ENCODE measurements at places on chromosomes 1 and 21. TPM values are rescaled to one million over a fixed set of nuclear protein-coding genes. Genes with fewer than 3 reads are reported as not detected.
A peak's percentile ranks its signal among the peaks of the same experiment; 100 is the strongest.

DNA sequence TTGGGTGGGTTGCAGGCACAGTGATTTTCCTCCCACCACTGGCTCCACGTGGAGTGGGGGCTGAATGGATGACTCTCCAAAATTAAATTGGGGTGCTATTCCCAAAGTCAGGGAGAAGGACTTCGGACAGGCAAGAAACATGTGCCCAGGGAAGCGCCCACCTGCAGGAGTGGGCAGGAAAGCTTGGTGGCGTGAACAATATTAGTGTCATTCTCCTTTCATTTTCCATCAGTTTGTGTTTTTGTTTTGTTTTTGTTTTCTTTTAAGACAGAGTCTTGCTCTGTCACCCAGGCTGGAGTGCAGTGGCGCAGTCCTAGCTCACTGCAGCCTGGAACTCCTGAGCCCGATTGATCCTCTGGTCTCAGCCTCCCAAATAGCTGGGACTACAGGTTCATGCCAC lies 30.1 kb downstream of the TOMM20 start:
- H3K27ac ChIP-seq, result no peak overlapping the region
- DNase-seq, result no peak
- H3K4me1 ChIP-seq, result no peaks in the 10 kb centered on the region
- H3K36me3 ChIP-seq, result no peaks in the 10 kb centered on the region
- no peak overlapping the region for H3K4me3 ChIP-seq

GRCh38 chr1:7373251-7373650 lies 397.8 kb upstream of the VAMP3 start:
- H3K4me3 ChIP-seq, result no peak overlapping the region
- no peak for DNase-seq
- H3K4me1 ChIP-seq, result peaks cover 22% of the 10 kb centered on the region
- H3K36me3 ChIP-seq, result no peaks in the 10 kb centered on the region
- no peaks in the 10 kb centered on the region for H3K27me3 ChIP-seq

DNA sequence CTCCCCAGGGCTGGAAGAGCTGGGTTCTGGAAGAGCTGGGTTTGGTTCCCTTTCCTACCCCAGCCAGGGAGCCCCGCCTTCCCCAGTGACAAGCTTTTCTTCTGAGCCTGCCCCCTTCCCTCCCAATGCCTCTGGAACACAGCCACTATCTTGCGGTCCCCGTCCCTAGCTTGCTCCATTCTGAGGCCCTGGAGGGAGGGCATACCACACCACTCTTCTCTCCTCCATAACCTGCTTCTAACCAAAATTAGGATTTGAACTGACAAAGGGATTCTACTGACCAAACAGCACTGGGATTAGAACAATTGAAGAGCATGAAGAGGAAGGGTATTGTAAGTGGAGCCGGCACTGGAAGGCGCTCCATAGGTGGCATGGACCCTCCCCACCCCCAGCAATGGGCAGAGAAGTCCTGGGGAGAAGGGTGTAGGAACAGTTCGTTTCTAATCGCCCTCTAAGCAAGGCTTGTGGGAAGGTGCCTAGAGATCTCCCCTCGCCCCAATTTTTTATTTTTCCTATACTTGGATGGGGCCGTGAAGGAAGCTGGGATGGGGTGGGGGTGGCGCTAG lies 690 bp downstream of the C1orf216 start:
- DNase-seq, result peak; percentile 41
- H3K27me3 ChIP-seq, result peaks cover 9% of the 10 kb centered on the region
- H3K4me3 ChIP-seq, result peak overlapping the region; percentile 64
- no peak overlapping the region for H3K27ac ChIP-seq

- DNase-seq, result no peak
- H3K4me1 ChIP-seq, result no peaks in the 10 kb centered on the region
- H3K4me3 ChIP-seq, result no peak overlapping the region
Measured at GRCh38 chr1:154129391-154129970, 25.4 kb downstream of the NUP210L start.

GRCh38 chr1:229141271-229141670 lies 129.6 kb upstream of the RAB4A start:
- peaks cover 7% of the 10 kb centered on the region for H3K4me1 ChIP-seq
- no peak overlapping the region for H3K27ac ChIP-seq
- no peaks in the 10 kb centered on the region for H3K27me3 ChIP-seq
- H3K4me3 ChIP-seq, result no peak overlapping the region
- H3K36me3 ChIP-seq, result no peaks in the 10 kb centered on the region

GRCh38 chr1:40710581-40711315 lies 19.2 kb downstream of the NFYC start:
- H3K36me3 ChIP-seq, result no peaks in the 10 kb centered on the region
- H3K4me3 ChIP-seq, result peak overlapping the region; percentile 75
- no peak overlapping the region for H3K27ac ChIP-seq
- H3K27me3 ChIP-seq, result no peaks in the 10 kb centered on the region
- peaks cover 17% of the 10 kb centered on the region for H3K4me1 ChIP-seq

DNA sequence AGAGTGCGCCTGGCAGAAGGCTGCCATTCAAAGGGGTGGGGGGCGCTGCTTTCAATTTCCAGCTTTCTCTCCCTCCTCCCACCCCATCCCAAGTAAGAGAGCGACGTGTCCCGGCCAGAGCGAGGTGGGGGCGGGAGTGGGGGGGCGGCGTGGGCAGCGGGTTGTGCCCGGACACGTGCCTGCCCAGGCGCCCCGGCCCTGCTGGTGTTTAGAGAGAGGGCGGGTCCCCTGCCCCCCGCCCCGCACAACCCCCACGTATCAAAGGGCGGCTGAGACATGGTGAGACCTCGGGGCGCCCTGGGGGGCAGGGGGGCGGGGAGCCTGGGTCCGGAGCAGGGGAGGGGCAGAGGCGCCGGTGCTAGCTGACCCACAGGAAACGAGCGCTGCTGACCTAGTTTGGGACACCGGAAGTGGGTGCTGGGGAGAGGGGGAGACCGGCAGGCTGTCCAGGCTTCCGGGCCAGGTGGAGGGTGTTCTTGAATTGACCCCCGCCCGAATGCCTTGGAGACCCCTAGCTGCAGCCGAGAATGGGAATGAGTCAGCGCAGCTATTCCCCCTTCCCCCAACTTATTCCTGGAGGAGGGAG lies 1.3 kb downstream of the ZBTB7B start:
- no peak overlapping the region for H3K27ac ChIP-seq
- no peaks in the 10 kb centered on the region for H3K36me3 ChIP-seq
- peak overlapping the region; percentile 72 for H3K4me3 ChIP-seq

The F5 gene
- not detected for total RNA-seq

The CCDC28B gene
- 16.4 TPM for total RNA-seq

- H3K27me3 ChIP-seq, result no peaks in the 10 kb centered on the region
- H3K4me3 ChIP-seq, result no peak overlapping the region
- H3K27ac ChIP-seq, result no peak overlapping the region
- H3K4me1 ChIP-seq, result peaks cover 45% of the 10 kb centered on the region
- DNase-seq, result peak; percentile 34
Measured at GRCh38 chr1:56376188-56376984, 203.0 kb downstream of the PLPP3 start.

The ZNF593OS gene
- total RNA-seq, result 2.1 TPM

The GPR157 gene
- total RNA-seq, result 2.1 TPM

GRCh38 chr1:20262810-20263534 lies 27.7 kb upstream of the VWA5B1 start:
- H3K27me3 ChIP-seq, result peaks cover under 1% of the 10 kb centered on the region
- no peak for DNase-seq

GRCh38 chr1:230144010-230144614 lies 77.1 kb downstream of the GALNT2 start:
- H3K4me1 ChIP-seq, result peaks cover 39% of the 10 kb centered on the region
- H3K4me3 ChIP-seq, result no peak overlapping the region
- no peaks in the 10 kb centered on the region for H3K27me3 ChIP-seq
- H3K36me3 ChIP-seq, result no peaks in the 10 kb centered on the region

GRCh38 chr1:3702990-3703728 lies 49.1 kb upstream of the CCDC27 start:
- H3K27ac ChIP-seq, result peak overlapping the region; percentile 37
- no peak overlapping the region for H3K4me3 ChIP-seq
- H3K4me1 ChIP-seq, result peaks cover 39% of the 10 kb centered on the region
- no peaks in the 10 kb centered on the region for H3K36me3 ChIP-seq
- H3K27me3 ChIP-seq, result peaks cover 6% of the 10 kb centered on the region

The GJC2 gene
- total RNA-seq, result not detected

- no peaks in the 10 kb centered on the region for H3K27me3 ChIP-seq
- H3K4me1 ChIP-seq, result peaks cover 6% of the 10 kb centered on the region
- H3K36me3 ChIP-seq, result no peaks in the 10 kb centered on the region
Measured at GRCh38 chr1:1973716-1974642, 29.6 kb downstream of the CFAP74 start.

The JAM2 gene
- total RNA-seq, result 1.9 TPM

GRCh38 chr1:58162952-58163550 lies 383.5 kb downstream of the OMA1 start:
- no peaks in the 10 kb centered on the region for H3K36me3 ChIP-seq
- no peaks in the 10 kb centered on the region for H3K27me3 ChIP-seq
- H3K4me1 ChIP-seq, result peaks cover 43% of the 10 kb centered on the region
- no peak overlapping the region for H3K27ac ChIP-seq
- H3K4me3 ChIP-seq, result no peak overlapping the region
- DNase-seq, result peak; percentile 88

DNA sequence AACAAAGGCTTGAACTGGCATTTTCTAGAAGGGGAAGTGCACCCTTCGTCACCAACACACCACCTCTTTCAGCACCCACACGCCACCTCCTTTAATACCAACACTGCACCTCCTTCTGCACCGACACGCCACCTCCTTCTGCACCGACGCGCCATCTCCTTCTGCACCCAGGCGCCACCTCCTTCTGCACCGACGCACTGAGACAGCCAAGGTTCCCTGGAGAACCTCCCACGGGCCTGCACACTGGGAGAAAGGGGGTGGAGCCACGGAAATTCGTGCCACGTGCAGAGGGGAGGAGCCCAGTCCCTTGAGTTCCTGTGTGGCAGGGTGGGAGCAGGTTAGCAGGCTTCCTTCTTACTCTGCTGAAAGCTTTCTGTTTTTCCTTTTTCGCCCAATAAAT lies 327.9 kb upstream of the C1orf174 start:
- H3K4me3 ChIP-seq, result no peak overlapping the region
- H3K27me3 ChIP-seq, result no peaks in the 10 kb centered on the region
- no peak overlapping the region for H3K27ac ChIP-seq
- H3K36me3 ChIP-seq, result no peaks in the 10 kb centered on the region
- H3K4me1 ChIP-seq, result no peaks in the 10 kb centered on the region

Measured in neural progenitor cell (in vitro differentiated cells).